Upper lobe of right lung (tissue), 1 donor: ENCODE measurements at places on chromosomes 2 and 18.

GRCh38 chr2:238023608-238024007, 37.2 kb upstream of the SCLY start:
- no peak for DNase-seq

DNA sequence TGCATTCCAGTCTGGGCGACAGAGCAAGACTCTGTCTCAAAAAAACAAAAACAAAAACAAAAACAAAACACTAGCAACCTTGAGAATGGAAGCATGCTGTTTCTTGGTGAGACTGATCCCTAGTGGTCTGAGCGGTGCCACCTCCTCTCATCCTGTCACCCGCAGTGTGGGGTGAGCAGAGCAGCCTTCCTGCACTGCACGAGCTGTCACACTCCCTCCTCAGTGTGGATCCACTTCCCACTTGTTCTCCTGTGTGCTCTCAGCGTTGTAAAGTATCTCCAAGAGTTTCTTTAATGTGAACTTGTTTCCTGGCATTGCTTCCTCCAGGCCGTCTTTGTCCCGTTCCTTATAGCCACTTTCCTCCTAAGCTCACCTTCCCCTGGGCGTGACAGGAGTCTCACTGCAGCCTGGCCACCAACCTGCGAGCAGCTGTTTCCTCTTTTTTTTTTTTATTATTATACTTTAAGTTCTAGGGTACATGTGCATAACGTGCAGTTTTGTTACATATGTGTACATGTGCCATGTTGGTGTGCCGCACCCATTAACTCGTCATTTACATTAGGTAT, 220.5 kb downstream of the FAM210A start:
- no peak for DNase-seq

DNA sequence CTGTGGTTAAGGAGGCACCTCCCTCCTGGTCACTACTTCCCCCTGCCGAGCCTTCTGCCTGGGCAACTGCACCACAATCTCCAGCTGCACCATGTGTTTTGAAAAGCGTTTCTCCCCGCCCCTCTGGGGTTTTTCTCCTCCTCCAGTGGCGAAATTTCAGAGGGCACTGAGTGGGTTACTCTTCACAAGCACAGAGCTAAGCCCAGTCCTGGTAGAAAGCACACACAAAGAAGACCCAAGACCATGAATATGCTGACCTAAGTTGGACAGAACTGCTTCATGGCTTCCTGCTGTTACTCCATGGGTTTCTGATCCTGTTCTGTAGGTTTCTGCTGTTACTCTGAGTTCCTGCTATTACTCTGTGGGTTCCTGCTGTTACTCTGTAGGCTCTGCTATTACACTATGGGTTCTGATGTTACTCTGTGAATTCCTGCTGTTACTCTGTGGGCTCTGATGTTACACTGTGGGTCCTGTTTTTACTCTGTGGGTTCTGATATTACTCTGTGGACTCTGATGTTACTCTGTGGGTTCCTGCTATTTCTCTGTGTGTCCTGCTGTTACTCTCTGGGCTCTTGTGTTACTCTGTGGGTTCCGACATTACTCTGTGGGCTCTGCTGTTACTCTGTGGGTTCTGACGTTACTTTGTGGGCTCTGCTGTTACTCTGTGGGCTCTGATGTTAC, 216.6 kb downstream of the RTP5 start:
- peak; percentile 72 for DNase-seq

- no peak for DNase-seq
These were observed 48.2 kb downstream of the CRIM1 start for GRCh38 chr2:36403675-36404230.

DNA sequence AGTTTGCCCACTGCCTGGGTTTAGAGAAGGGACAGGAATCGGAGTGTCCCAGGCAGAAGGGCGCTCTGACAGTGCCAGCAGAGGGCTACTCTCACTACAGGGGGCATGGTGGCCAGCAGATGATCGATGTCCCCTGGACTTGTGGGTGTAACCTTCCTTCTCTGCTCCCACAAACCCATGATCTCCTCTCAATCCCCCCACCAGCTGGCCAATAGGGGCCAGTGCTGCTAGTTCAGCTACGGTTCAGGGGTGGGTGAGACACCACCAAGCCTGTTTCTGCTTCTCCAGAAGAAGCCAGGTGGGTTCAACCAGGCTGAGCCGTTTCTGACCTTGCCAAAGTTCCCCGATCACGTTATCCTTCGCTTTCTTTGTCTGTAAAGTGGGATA, 1.3 kb downstream of the NPPC start:
- DNase-seq = no peak

DNA sequence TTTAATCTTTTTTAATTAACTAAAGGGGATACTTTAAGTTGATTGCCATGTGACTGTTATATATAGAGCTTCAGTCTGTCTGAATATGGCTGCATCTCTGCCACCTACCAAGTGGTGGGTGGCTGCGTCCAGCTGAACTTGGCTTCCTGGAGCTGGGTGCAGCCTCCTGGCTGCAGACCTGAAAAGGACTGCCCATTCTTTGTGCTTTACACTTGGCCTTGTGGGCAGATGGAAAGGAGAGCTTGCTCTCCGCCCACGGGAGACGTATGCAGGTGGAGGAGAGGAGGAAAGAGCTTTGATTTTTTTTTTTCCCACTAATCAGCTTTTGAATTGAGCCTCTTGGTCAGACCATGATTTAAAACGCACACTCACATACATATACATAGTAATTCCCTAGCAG, 34.7 kb downstream of the NCK2 start:
- no peak for DNase-seq

GRCh38 chr2:74252862-74253261, 54.4 kb downstream of the MTHFD2 start:
- DNase-seq = no peak

- DNase-seq = no peak
These were observed 26.3 kb downstream of the IRS1 start for GRCh38 chr2:226773291-226773690.

GRCh38 chr2:3601561-3602271, 6.8 kb downstream of the COLEC11 start:
- DNase-seq = no peak

DNA sequence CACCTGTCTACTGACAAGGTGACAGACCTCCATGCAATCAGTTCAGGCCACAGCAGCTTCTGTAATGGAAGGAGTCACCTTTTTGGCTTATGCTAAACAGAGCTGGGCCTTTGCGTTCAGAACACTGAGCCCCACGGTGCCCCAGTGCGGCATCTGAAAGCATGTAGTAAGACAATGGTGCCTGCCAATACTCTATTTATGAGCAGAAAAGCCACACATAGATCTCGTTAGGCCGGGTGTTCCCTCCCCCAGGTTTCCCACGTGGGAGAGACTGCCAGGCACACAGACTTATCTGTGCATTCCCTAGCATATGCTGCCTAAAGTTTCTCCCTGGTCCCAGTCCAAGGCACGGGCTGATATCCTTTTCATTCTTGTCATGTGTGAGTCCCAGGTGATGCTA, 150.9 kb downstream of the ACTR3 start:
- DNase-seq = no peak

- DNase-seq = no peak
These were observed 10.5 kb downstream of the DRC1 start for GRCh38 chr2:26412091-26412673.

- DNase-seq = no peak
These were observed 173.7 kb downstream of the FBXO15 start for GRCh38 chr18:73973972-73974371.

DNA sequence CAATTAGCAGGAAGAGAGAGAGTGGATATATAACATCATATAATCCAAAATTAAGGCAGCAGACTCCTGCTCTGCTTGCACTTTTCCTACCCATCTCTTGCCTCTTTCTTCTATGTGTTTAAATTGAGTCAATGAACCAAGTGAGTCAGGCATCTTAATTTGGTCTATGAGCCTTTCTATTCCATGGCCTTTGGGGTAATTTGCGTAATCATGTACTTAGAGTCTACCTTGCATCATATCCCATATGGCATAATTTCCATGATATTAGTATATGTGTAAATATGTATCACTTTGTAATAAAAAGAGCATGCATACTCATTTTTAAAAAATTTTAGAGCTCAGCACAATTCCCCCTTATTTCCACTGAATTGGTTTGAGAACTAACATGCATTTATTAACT, 555.2 kb downstream of the STK39 start:
- DNase-seq = no peak
